ENCODE measurements at places on chromosomes 4 and X.

DNA sequence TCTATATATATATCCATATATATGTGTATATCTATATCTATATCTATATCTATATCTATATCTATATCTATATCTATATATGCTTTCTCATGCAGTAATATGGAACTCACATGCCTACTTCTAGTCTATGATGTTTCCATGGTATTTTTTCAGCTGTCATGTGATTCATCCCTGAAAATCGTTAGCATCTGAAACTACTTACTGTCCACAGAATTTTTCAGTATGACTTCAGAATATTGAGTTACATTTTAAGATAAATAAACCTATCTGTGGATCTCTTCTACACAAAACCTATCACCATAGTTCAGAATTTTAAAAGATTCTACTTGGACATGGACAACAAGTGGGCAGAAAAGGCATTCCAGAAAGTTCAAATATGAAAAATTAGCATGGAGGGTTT is 855.1 kb upstream of the INTU start:
- ATAC-seq = peak; percentile 86

DNA sequence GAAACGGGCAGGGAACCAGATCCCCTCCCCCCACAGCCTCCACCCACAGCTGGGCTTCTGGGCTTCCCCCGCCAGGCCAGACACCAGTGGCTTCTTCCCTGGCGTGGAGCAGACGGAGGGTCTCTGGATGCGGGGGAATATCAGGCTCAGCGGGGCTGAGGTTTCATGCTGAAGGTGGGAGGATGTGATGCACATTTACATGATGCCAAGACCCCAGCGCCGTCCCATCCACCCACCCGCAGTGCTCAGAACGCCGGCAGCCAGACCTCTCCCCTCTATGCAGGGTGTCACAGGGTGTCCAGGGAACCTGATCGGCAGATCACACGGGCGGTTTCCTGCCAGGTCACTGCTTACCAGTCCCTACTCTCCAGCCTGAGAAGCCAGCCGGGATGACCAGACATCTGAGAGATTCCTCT is 12.8 kb upstream of the TNIP2 start:
- no peak for ATAC-seq

- ATAC-seq = peak; percentile 44
Measured at GRCh38 chrX:78650906-78651437, 8.2 kb downstream of the RTL3 start.

DNA sequence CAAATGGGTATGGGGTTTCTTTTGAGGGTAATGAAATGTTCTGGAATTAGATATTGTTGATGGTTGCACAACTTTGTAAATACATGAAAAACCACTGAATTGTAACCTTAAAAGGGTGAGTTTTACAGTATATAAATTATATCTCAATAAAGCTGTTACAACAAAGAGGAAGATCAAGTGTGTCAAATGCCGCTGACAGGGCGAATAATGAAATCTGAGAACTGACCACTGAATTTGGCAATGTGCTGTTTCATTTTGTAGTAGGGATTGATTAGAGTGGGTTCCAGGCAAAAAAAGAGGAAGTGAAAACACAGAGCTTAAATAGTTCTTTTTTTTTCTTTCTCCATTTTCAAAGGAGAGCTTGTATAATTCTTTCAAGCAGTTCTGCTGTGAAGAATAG is 161.1 kb upstream of the NAP1L5 start:
- ATAC-seq = no peak

DNA sequence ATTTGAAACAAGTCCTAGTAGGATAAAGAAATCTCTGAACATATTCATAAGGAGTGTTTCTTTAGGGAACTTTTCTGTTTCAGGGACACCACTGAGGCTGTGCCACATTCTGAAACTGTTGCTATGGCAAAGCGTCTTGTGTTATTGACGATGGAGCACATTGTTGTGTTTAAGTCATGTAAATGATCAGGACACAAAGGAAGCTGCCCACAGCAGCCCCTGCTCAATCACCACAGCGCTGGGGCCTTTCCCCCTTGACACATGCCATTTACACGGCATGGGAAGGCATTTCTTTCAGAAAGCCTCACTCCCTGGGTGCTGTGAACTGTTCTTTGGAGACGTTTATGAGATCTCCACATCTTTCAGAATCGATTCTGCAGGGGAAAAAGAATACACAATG is 39.8 kb upstream of the MID1 start:
- no peak for ATAC-seq

DNA sequence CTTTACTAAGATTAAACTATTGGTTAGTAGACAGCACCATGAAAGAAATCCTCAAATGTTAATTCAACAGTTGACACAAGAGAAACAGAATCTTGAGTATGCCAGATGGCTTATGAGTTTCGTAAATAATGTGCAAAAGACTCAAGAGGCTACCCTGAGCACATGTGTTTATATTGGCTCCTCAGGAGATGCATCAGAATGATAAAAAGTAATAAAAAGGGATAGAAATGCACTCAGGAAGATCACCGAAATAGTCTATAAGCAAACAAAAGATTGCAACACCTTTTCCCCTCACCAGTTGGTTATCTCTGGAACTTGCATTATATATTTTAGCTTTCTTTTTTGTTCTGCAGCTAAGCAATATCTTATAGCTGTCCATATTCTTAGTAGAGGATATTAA is 84.4 kb downstream of the SCFD2 start:
- no peak for ATAC-seq

DNA sequence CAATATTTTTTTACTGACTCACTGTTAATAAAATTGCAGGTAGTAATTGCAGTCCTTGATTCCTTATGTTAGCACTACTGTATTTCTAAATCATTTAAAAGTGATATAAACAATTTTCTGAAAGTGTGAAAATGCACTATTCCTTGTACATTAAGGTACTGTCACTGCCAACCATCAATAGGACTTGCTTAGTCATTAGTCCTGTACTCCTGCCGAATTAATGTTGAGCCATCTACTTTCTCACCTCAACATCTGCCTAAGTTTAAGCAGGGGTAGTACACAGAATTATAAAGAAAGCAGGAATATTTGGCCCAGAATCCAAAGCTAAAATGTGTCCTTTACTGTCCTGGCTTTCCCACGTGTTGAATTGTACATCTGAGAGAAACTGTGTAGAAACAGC is 87.0 kb upstream of the TRPC3 start:
- ATAC-seq = no peak

DNA sequence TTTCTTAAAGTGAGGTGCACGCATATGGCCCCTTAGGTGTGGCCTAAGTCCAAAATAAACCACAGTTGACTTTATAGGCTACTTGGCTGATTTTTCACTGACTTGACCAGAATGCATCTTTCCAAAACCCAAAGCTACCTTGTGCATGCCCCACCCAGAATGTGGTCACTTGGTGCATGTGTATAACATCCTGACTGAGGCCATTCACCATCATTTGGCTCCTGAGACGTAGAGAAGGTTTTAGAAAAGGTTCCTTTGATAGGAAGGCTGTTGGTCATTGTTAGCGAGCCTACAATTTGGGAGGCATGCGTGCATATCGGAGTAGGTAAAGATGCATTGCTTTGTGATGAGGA is 84.6 kb downstream of the PLAC1 start:
- ATAC-seq = no peak

GRCh38 chr4:176676901-176677300 is 115.8 kb downstream of the VEGFC start:
- peak; percentile 52 for ATAC-seq
